ENCODE measurements at places on chromosomes 3 and 15.

DNA sequence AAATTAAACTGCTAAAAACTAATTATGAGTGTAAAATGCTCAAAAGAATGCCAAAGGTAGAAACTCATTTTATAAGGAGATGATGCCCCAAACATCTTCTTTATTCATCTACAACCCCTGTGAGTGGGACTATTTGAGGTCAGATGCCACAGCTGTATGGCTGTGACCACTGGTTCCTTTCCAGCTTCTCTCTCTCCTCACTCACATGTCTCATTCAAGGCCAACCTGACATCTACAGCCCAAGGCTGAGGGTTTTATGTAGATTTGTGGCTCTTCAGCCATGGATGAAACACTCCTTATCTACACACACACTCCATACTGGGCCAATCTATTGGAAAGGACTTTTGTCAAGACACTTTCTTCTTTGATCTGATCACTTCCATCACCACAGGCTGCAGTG is 231.3 kb downstream of the KCNMB2 start:
- no peak for DNase-seq

- no peak for DNase-seq
These were observed 137.6 kb downstream of the FBLN2 start for GRCh38 chr3:13686367-13687160.

GRCh38 chr15:32825219-32825618 is 107.4 kb downstream of the GREM1 start:
- DNase-seq: no peak

DNA sequence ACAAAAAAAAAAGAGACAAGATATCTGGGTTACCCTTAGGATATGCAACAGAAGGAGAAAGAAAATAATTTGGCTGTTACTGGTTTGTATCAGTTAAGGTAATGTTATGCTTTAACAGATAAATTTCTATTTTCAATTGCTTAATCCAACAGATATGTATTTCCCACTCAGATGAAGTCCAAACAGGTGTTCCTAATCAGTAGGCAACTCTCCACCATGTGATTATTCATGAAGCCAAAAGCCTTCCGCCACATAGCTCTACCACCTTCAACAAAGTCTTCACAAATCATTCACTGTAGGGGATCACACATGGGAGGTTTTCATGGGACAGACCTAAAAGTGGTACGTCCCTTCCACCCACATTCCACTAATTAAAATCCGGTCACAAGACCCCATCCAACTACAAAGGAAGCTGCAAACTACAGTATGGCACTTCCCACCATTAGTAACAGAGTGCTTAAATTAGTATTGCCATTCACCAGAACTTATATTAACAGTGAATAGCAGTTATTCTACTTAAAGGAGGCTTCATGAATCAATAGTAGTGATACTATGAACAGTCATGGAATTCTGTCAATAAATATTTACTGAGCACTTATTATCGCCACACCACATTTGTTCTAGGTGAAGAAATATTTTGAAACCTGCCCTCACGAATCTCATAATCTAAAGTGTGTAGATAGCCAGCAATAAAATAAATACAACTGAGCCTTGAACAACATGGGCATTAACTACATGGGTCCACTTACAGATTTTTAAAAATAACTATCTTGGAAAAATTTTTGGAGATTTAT is 66.5 kb downstream of the SFMBT1 start:
- no peak for DNase-seq

DNA sequence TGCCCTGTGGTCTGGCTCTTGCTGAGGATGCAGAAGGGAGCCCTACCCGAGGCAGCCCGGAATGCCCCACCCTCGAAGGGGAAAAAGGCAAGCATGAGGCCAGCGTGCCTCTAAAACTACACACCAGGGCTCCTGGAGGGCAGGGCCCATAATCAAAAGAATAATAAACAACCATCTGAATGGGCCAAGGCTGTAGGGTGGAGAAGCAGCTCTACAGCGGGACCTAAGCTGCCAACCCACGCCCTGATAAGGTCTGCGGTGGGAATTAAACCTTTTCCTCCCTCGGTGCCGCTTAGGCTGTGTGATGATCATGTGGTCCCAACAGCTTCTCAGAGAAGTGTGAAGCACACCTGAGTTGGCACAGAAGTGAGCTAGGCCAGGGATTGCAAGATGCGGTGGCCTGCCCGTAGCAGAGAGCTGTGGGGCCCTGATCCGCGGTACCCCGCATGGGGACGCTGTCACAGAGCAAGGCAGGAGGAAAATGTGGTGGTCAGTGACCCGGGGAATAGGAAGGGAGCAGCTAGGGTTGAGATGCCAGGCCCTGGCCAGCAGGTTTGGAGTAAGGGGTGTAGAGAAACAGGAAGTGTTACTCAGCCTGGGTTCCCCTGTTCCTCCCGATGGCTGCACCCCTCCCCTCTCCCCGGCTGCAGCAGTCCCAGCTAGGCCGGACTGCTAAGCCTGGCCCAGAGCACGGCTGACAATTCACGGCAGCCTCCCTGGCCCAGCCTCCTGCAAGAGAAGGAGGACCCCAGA is 1.1 kb upstream of the C15orf62 start:
- no peak for DNase-seq

All from NCI-H1930 (cell line).